Stimulated activated CD8-positive, alpha-beta memory T cell treated with anti-CD3 and anti-CD28 coated beads, Interleukin-7, amount 100 ng/mL, for 4 hours (primary cell): ENCODE measurements at places on chromosomes 1 and 21.

GRCh38 chr21:42199868-42200463 lies 19.0 kb upstream of the ABCG1 start:
- no peak for DNase-seq

- DNase-seq = no peak
Observed at GRCh38 chr1:54390655-54391054, 15.5 kb downstream of the SSBP3 start.

DNA sequence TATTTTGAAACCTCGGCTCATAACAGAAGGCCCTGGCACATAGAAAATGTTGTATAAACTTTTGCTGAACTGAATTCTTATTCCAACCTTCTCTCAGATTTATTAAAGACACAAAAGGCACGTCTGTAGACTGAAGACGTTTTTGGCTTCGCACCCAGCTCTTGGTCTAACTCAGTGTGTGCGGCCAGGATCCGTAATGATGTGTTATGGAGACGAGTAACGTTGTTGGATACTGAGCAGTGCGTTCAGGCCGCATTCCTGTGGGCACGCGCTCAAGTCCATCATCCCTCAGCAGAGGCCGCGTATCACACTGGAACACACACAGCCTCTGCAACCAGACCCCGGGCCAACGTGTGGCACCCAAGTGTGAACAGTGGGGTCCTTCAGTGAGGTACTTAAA lies 154.8 kb upstream of the RAB4A start:
- no peak for DNase-seq

DNA sequence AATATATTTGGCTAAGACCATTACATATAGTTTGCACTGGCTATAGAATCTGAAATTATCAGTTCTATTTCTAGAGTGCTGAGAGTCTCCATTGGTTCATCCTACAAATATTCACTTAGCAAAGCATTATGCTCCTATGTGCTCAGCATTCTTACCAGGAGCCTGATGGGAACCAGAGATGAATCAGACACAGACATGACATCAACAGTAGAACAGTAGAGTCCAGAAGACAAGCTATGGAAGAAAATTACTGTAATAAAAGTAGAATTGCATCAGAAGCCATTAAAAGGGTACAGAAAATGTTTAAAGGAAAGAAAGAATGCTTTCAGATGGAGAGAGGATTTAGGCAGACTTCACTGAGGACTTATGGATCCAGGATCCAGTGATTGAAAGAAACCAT lies 271.7 kb upstream of the SNX7 start:
- no peak for DNase-seq

GRCh38 chr1:166029196-166029945 lies 137.4 kb downstream of the FAM78B start:
- no peak for DNase-seq

DNA sequence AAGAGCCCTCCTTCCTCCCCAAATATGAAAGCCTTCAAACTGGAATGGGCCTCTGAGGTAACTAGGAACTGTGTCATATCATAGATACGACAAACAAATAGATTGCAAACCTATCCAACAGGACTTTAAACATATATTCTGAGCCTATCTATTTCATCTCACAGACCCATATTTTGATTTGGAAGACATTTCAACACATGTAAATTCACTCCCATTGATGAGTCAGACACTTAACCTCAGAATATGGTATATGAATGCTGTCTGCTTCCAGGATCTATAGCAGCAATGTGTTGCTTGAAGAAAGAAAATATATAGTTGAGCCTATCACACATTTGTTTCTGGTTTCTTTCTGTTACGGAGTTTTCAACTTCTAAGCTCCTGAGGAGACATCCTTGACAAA lies 221.9 kb upstream of the SAMSN1 start:
- DNase-seq = no peak

- DNase-seq = no peak
Observed at GRCh38 chr1:177629526-177629925, 340.3 kb downstream of the SEC16B start.

DNA sequence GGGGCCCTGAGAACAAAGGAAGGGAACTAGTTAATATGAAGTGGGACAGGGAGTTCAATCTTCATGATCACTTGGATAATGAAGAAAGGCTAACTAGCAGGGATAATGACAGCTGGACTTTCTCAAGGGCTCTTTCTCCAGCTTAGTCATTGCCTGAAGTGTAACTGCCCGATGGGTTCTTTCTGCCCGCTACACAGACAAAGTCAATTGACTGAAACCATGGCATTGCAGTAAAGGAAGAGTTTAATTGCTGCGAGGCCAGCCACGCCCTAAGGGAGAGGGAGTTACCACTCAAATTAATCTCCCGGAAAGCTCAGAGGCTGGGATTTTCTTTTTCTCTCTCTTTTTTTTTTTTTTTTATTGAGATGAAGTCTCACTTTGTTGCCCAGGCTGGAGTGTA lies 16.6 kb upstream of the SLC2A5 start:
- DNase-seq = no peak

DNA sequence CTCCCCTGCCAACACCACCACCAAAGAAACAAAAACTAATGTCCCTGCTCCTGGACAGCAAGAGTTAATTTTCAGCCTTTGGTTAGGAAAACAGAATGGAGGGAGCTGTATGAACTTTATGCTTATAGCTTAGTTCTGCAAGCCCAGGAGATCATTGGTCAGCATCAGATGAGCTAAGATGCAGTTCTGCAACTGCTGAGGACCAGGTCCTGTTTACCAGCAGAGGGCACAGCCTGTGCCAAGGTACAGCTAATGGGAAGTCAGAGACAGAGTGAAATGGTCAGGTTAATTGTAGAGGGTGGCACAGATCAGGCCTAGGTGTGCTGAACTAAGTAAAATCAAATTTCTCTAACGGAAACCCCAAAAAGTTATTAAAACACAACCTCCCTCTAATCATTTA lies 161.3 kb downstream of the ROR1 start:
- DNase-seq = no peak

GRCh38 chr1:101323535-101323934 lies 86.7 kb downstream of the S1PR1 start:
- DNase-seq = no peak

DNA sequence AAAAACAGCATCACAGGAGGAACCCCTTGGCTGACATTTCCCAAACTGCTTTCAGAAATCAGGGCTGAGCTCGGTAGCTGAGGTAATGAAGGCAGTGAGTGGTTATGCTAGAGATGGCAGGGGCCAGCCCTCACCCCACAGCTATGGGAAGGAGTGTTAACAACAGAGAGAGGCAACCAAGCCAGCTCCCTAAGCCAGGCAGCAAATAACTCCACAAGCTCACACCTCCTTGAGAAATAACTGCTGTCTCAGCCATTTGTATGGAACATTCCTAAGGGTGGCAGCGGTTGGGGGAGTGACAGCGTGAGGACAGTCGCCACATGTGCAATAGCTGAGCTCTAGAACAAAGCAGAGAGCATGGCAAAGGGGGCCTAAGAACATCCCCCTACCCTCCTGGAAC lies 42.6 kb downstream of the LMX1A start:
- DNase-seq = no peak

DNA sequence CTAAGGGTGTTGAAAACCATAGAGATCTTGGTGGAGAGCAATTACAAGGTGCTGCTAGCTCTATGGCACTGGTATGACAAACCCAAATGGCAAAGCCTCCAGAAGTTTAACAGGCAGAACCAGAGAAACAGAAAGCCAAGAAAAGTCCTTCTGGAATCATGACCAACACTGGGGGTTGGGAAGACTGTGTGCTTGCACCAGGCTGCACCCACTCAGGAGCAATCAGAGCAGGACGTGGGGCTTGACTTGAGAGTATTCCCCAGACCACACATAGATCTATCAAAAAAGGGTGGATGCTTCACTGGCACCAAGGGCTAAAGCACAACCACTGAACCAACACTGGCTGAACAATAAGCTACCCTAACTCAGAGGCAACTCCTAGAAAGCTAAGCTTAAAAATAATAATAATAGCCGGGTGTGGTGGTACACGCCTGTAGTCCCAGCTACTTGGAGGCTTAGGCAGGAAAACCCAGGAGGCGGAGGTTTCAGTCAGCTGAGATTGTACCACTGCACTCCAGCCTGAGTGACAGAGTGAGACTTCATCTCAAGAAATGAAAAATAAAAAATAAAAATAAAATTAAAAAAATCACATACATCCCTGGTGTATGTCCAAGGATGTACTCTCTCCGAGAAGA lies 20.1 kb upstream of the ENSA start:
- no peak for DNase-seq

DNA sequence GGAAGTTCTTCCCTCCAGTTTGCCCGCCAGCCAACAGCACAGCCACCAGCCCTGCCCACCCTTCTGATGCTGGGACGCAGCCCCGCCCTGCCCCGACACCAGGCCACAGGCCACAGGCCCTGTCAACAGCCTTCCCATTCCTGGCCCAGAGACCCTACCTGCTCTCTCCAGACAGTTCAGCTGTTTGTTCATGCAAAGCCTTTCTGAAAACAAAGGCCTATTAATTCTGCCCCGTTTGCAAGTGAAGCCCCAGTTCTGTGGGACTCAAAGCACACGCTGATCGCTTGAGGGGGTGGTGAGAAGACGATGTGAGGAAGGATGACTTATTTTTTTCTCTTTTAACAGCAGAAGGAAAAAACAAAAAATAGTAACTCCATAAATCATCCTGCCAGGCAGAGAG lies 55.4 kb upstream of the KIF26B start:
- DNase-seq = no peak

DNA sequence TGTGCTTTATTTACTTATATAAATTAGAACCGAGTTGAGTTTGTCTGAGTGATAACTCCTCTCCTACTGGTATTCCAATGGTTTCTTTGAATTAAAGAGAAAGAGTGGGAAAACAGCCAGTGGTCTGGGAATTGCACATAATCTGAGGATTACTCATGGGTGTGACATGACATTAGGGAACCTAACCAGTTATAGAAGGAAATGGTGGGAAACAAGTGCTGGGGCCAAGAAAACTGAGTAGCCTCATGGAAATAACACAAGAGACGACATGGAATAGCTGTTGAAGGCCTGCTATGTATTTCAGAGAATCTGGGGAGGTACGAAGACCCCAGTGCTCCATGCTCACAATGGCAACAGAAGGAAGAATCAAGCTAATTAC lies 41.8 kb upstream of the LRRC52 start:
- no peak for DNase-seq

- no peak for DNase-seq
Observed at GRCh38 chr21:34845521-34846451, 177.0 kb downstream of the CLIC6 start.

- DNase-seq = no peak
Observed at GRCh38 chr1:159854116-159854692, 8.3 kb downstream of the VSIG8 start.

- DNase-seq = no peak
Observed at GRCh38 chr1:167065471-167065870, 24.7 kb downstream of the GPA33 start.

- DNase-seq = no peak
Observed at GRCh38 chr1:95057351-95057750, 15.4 kb downstream of the ALG14 start.

DNA sequence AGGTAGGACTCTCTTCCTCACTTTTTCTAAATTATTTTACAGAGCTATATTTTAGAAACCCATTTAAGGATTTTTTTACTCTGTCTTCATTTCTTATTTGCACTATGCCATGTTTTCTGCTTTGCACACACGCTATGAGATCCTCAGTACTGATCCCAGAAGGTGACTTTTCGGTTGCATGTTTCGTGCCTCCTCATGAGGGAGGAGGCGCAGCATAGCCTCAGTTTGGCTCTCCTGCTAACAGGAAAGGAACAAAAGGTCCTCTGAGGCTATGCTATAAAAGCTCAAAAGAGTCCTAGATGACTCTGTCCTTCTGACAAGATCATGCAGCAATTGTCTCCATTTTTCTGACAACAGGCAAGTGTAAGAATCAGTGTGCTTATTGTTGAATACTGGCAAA lies 189.7 kb downstream of the GPR52 start:
- DNase-seq = no peak

DNA sequence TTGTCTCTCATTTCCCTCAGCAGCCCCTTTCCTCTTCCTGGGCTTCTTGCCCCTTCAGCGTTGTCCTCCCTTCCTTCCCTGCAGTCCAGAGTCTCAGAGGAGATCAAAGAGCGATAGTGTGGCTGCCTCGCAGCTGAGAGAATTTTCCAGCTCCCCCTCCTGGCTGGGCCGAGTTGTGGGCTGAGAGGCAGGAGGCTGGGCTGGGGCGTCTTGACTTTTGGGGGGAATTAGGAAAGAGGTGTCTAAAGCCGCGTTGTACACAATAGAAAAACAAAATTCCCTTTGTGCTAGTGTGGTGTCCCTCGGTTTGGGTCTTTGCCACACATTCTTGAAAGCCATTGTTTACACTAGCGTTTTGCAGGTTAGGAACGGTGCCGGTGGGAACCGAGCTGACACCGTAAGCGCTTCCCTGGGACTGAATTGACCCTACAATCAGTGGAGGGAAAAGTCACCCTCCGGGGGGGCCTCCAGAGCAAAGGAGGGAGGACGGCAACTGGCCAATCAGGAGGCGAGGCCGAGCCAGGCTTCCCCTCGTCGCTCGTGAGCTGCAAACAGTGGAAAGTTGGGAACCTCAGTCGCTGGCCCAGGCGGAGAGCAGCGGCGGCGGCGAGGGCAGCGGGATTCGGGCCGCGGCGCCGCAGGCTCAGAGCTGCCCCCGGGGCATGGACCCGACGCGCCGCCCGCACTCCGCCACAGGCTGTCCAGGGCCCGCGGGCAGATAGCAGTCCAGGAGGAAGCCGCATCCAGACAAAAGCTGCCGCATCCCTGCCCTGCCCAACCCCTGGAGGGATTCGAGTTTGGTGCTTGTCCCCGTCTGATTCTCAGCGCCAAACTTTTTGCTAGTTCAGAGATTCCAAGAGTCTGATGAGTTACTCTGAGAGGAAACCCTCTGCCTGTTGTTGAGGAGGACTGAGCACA lies at the start of gene HMCN1:
TSS of gene HMCN1 (plus strand) at position 574 of the 918 bp plus-strand sequence. CDS start 389 bp downstream, outside the sequence.
- no peak for DNase-seq
